Stimulated activated CD4-positive, alpha-beta T cell treated with anti-CD3 and anti-CD28 coated beads, TNF-alpha, amount 100 ng/mL, for 1 hour (primary cell): ENCODE measurements at places on chromosomes 4 and X.

GRCh38 chrX:22526339-22526738, 253.6 kb downstream of the CBLL2 start:
- DNase-seq, result no peak

GRCh38 chrX:41733939-41734338, 10.0 kb downstream of the GPR82 start:
- no peak for DNase-seq

DNA sequence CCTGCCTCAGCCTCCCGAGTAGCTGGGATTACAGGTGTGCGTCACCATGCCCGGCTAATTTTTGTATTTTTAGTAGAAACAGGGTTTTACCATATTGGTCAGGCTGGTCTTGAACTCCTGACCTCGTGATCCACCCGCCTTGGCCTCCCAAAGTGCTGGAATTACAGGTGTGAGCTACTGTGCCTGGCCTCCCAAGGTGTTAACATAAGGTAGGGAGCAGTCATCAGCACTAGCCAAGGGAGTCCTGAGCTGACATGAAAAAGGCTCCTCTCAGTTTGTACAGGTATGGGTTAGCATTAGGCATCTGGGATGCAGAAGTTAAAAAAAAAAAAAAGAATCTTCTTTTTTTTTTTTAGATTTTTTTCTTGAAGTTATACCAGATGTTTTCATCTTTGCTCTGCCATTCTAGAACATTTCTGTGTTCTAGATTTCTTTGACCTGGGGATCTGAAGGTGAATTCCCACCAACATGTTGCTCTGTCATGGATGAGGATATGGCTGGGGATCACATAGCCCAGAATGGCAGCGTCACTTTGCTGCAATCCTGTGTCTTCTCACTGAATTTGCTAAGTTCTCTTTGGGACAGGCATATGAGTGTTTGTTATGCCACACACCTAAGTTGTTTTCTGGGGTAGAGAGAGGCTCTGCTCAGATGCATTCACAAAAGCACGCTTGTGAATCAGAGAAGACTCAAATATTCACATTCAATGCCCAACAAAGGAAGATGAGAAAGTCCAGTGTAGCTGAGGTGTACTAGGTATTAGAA, 24.4 kb upstream of the PLA2G12A start:
- DNase-seq, result no peak

DNA sequence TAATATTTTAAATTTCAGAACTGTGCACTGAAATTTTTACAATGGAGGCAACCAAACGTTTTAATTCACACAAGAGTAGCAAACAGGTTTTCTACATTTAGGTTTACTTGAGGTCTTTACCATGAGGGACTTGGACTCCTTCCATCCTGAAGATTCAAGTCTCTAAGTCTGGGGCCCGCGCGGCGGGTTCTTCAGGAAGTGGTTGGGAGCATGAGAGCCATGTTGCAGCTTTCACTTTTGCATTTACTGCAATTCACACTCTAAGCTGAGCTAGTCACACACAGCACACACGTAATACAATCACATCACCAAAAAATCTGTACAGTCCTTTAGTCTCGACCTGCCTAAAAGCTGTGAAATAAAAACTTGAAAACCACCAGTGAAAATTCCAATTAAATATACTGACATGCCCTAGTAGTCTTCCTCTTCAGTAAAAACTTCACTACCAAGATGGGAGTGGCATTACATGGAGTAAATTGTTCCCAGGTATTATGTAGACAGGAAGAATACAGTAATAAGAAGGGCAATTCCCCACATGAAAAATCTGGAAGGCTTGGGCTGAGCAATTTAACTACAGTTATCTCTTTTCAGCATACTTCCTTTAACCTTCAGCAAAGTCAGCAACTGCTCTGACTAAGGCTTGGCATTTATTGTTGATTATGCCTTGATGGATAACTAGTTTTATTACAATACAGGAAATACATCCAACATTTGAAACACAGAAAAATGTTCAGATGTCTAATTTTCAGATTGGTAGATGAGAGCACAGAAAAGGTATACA, 571.1 kb upstream of the DIPK2B start:
- no peak for DNase-seq

GRCh38 chrX:38939067-38939466, 137.8 kb downstream of the MID1IP1 start:
- DNase-seq, result no peak

GRCh38 chr4:17134565-17134964, 236.1 kb upstream of the LDB2 start:
- no peak for DNase-seq

- no peak for DNase-seq
These were observed 870.9 kb upstream of the FRG1 start for GRCh38 chr4:189069772-189070171.

- no peak for DNase-seq
These were observed 37.5 kb upstream of the IQSEC2 start for GRCh38 chrX:53318766-53319353.

DNA sequence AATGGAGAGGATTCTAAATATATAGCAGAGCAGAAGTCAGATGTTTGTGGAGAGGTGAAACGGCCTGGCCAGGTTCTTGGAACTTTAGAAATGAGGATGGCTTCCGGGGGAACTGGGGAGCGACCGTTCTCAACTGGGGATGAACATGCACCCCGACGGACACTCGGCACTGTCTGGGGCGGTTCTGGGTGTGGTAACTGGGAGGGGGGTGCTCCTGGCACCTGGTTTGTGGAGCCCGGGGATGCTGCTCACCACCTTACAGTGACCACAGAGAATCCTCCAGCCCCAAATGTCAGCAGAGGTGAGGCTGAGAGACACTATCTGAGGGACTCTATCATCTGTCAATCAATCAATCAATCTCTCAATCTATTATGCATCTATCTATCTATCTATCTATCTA, 69.0 kb upstream of the PPP2R3B start:
- DNase-seq, result no peak

DNA sequence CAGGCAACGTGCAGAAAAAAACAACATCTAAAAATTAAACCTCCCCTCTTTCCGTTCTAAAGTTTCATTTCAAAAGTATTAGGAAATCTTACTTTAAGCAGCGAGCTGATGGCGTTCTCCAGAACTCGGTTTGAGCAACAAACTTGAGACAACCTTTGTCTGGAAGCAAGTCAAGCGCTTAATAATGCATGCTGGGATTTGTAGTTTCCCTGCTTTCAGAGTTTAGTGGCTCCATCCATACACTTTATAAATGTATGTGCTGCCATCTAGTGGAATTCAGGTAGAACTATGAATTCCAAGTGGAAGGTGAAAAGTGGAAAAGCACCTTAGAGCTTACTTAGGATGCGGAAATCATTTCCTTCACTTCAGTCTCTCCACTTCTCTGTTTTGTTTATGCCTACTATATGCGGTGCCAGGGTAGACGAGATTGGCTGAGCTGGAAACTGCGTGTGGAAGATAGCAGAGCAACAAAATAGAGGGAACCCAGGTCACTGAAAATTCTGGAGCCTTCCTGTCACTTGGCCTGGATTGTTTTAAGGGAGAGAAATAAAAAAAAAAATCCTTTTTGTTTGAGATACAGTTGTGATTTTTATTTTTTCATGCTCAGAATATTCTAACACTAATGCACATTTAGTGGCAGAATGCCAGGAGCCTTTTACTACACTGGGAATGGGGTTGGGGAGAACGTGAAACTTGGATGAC, at the start of gene BDH2:
TSS of gene BDH2 (minus strand) at position 144 of the 702 bp plus-strand sequence. CDS start 3,580 bp downstream, outside the sequence.
- peak; percentile 10 for DNase-seq
